Stimulated activated memory B cell treated with anti-CD40 and anti-IgM and Interleukin-4, amounts not matched to agents 10 μg/mL and 1 μg/mL and 100 μg/mL, for 72 hours (primary cell): ENCODE measurements at places on chromosomes 2 and 18.

- H3K4me1 ChIP-seq = peaks cover 7% of the 10 kb centered on the region
- H3K4me3 ChIP-seq = no peak overlapping the region
- H3K27me3 ChIP-seq = no peaks in the 10 kb centered on the region
These were observed 12.4 kb upstream of the ERMN start for GRCh38 chr2:157337978-157338377.

GRCh38 chr18:48767090-48767690 is 183.6 kb downstream of the SMAD7 start:
- no peak overlapping the region for H3K27ac ChIP-seq
- H3K27me3 ChIP-seq = peaks cover 2% of the 10 kb centered on the region
- H3K36me3 ChIP-seq = peaks cover 16% of the 10 kb centered on the region
- no peak for ATAC-seq
- peaks cover 6% of the 10 kb centered on the region for H3K4me1 ChIP-seq
- H3K4me3 ChIP-seq = no peak overlapping the region

- no peaks in the 10 kb centered on the region for H3K4me1 ChIP-seq
- H3K36me3 ChIP-seq = no peaks in the 10 kb centered on the region
- no peak overlapping the region for H3K4me3 ChIP-seq
These were observed 124.4 kb downstream of the HRH4 start for GRCh38 chr18:24584813-24585212.

DNA sequence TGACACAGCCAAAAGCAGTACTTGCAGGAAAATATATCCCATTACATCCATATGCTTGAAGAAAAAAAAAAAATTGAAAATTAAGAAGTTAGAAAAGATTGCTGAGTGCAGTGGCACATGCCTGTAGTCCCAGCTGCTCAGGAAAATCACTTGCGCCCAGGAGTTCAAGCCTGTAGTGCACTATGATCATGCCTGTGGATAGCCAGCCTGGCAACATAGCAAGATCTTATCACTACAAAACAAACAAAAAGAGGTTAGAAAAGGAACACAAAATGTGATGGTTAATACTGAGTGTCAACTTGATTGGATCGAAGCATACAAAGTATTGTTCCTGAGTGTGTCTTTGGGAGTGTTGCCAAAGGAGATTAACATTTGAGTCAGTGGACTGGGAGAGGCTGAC is 361.9 kb downstream of the NYAP2 start:
- no peaks in the 10 kb centered on the region for H3K4me1 ChIP-seq
- ATAC-seq = no peak
- no peaks in the 10 kb centered on the region for H3K36me3 ChIP-seq
- no peak overlapping the region for H3K27ac ChIP-seq
- H3K4me3 ChIP-seq = no peak overlapping the region

- H3K27ac ChIP-seq = no peak overlapping the region
- no peak overlapping the region for H3K4me3 ChIP-seq
- no peaks in the 10 kb centered on the region for H3K27me3 ChIP-seq
- no peaks in the 10 kb centered on the region for H3K4me1 ChIP-seq
- H3K36me3 ChIP-seq = peaks cover 53% of the 10 kb centered on the region
- no peak for ATAC-seq
These were observed 113.9 kb upstream of the TFCP2L1 start for GRCh38 chr2:121398853-121399252.
